ENCODE measurements at places on chromosomes 12 and 14. TPM values are rescaled to one million over a fixed set of nuclear protein-coding genes. Genes with fewer than 3 reads are reported as not detected.
A peak's percentile ranks its signal among the peaks of the same experiment; 100 is the strongest.

FBXO21 gene
- 54.6 TPM for total RNA-seq

LBHD2 gene
- total RNA-seq, result not detected

AQP2 gene
- not detected for total RNA-seq

CLEC4C gene
- total RNA-seq, result not detected

KRT85 gene
- not detected for total RNA-seq

- no peak overlapping the region for H3K4me3 ChIP-seq
- H3K27me3 ChIP-seq, result no peaks in the 10 kb centered on the region
- H3K36me3 ChIP-seq, result peaks cover 99% of the 10 kb centered on the region
- DNase-seq, result no peak
Measured at GRCh38 chr12:119676573-119676972, 8.6 kb downstream of the PRKAB1 start.

- H3K36me3 ChIP-seq, result no peaks in the 10 kb centered on the region
- peak overlapping the region; percentile 77 for H3K4me3 ChIP-seq
- DNase-seq, result no peak
- no peak overlapping the region for H3K27ac ChIP-seq
- no peaks in the 10 kb centered on the region for H3K27me3 ChIP-seq
Measured at GRCh38 chr12:30794591-30795409, 40.0 kb upstream of the CAPRIN2 start.

DNA sequence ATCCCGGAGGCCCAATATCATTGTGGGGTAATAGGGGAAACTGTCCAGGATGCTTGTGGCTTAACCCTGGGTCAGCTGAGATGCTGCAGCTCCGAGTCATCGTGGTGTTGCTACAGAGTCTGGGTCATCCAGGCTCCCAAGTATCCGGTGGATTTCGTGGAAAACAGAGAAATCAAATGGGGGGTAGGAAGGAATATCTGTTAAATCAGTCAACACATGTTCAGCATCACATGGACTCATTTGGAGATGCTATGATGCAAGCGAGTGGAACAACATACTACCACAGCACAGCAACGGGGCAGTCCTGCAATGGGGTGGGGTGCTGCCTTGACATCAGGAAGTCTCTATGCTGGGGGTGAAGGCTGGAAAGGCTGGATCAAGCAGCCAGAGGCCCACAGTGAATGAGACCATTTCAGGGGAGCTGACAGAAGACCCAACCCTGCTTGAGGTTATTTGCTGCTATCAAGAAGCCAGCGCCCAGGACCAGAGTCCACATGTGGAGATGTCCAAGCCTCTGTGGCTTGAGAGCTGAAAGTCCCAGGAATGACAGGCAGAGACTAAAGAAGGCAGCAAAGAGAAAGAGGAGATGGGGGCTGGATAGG is 22.9 kb downstream of the VDR start:
- peaks cover 8% of the 10 kb centered on the region for H3K27me3 ChIP-seq
- no peak overlapping the region for H3K4me3 ChIP-seq
- no peaks in the 10 kb centered on the region for H3K4me1 ChIP-seq
- H3K36me3 ChIP-seq, result no peaks in the 10 kb centered on the region
- H3K27ac ChIP-seq, result no peak overlapping the region

DNA sequence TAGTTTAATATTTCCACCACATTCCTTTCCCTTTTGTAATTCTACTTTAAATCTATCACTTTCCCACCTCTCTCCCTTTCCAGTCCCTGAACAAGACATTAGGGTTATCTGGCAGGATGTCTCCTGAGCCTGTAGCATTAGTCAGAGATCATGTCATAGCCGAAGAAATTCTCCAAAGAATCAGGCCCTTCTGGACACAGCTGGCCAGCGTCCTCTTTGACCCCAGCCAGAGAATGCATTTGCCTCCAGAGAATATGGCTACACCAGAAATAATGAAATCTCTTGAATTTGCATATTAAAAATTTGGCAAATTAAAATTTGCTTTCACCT is 56.7 kb downstream of the NTF3 start:
- H3K36me3 ChIP-seq, result no peaks in the 10 kb centered on the region
- H3K27ac ChIP-seq, result no peak overlapping the region
- no peak for DNase-seq
- peaks cover 7% of the 10 kb centered on the region for H3K27me3 ChIP-seq

GRCh38 chr12:15837141-15837790 is 44.9 kb upstream of the STRAP start:
- H3K27ac ChIP-seq, result no peak overlapping the region
- H3K4me3 ChIP-seq, result no peak overlapping the region
- no peak for DNase-seq
- H3K27me3 ChIP-seq, result no peaks in the 10 kb centered on the region

DNA sequence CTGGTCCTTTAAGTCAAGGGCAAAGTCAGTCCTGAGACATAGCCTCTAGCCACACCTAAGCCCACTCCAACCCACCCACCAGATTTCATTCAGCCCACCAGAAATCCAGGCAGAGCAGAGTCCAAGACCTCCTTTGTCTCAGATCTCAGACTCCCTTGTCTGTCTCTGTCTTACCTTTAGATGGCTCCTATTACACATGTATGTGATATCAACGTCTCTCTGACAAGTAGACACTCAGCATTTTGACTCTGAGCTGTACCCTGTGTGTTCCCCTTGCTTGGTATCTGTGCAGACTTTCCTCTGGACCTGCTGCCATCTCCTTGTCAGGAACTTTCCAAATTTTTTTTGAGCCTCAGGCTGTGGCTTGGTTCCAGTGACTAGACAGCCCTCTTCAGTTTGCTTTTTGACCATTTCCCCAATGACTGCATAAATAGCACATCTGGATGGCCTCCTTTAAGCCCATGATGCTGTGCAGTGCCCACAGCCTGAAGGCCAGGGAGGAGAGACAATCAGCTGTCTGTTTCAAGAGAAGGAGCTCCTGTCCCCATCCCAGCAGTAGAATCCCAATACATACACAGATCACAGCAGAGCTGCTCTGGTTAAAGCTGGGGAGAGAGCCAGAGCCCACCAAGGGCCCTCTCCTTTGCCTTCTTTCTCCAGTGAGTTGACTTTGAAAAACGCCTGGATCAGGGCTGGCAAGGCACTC is 7.0 kb downstream of the POU6F1 start:
- no peak for DNase-seq
- no peak overlapping the region for H3K4me3 ChIP-seq
- H3K27ac ChIP-seq, result no peak overlapping the region
- no peaks in the 10 kb centered on the region for H3K36me3 ChIP-seq

- peak overlapping the region; percentile 95 for H3K4me3 ChIP-seq
- H3K4me1 ChIP-seq, result no peaks in the 10 kb centered on the region
- no peak overlapping the region for H3K27ac ChIP-seq
Measured at GRCh38 chr12:58916921-58917511, 3.3 kb downstream of the LRIG3 start.

DNA sequence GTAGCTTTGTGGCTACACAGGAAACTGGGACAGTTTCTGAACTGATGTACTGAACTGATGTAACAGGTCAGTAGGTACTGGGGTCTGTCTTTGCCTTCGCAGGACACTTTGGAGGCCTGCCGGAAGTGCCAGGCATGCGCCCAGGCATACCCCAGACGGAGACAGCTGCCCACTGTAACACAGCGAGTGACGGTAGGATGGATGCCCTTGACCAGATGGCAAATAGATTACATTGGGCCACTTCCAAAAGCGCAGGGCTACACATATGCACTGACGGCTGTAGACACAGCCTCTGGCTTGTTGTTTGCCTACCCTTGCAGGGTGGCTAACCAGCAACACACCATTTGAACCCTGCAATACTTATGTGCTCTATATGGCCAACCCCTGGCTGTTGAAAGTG is 94.1 kb upstream of the TMPO start:
- no peak for DNase-seq
- no peak overlapping the region for H3K4me3 ChIP-seq
- H3K27ac ChIP-seq, result no peak overlapping the region
- peaks cover 6% of the 10 kb centered on the region for H3K4me1 ChIP-seq
- no peaks in the 10 kb centered on the region for H3K27me3 ChIP-seq
- H3K36me3 ChIP-seq, result no peaks in the 10 kb centered on the region

DNA sequence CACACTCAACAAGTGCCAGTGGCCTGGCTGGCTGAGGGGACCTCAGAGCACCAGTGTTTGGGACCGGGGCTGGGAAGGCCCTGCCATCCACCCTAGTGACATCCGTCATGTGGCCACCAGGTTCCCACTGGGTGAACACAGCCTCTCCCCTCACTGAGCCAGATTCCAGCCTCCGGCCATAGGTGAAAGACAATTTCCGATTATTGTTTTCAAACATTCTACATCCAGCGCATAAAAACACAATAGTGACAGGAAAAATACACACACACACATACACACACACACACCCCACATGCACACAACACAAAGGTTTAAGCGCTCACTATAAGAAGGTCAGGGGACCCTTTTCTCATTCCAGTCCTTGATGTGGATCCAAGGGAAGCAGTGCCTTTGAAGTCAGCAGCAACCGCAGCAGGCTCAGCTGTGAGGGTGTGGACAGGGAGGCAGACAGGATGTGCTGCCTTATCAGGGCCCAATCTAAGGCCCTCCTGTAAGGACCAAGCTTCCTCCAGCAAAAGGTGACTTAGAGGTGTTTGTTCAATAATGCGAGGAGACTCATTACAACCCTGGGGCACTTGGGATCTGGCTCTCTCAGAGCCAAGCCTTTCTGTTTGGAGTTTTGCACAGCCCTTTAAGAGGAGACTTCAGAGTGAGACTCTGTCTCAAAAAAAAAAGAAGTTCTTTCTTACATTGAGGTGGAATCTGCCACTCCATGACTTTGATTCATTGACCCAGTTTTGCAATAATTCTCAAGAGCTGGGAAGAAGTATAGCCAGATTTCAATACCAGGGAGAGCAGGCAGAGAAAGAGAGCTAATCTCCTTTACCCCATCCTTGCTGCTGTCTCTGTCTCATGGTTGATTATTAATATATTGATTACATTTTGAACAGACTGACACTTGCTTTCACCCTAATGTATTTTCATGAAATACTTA is 227.8 kb downstream of the ZFP36L1 start:
- DNase-seq, result no peak
- no peaks in the 10 kb centered on the region for H3K36me3 ChIP-seq
- peaks cover 9% of the 10 kb centered on the region for H3K4me1 ChIP-seq

DNA sequence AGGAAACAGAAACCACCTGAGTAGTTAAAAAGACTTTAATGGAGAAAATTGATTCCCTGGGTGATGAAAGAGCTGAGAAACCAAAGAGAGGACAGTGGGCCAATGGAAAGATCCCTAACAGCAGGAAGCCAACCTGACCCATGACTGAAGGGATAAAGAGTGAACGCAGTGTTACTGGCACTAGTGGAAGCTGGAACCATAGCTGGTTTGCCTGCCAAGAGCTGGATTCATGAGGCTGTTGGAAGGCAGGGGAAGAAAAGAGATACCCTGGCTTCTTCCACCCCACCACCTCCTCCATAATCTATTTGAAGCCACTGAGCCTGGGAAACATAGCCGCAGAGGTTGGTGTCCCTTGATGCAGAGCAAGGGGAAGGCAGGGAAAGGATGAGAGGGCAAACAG is 125.5 kb upstream of the PRKD1 start:
- H3K4me3 ChIP-seq, result no peak overlapping the region
- no peaks in the 10 kb centered on the region for H3K4me1 ChIP-seq
- no peaks in the 10 kb centered on the region for H3K36me3 ChIP-seq

DNA sequence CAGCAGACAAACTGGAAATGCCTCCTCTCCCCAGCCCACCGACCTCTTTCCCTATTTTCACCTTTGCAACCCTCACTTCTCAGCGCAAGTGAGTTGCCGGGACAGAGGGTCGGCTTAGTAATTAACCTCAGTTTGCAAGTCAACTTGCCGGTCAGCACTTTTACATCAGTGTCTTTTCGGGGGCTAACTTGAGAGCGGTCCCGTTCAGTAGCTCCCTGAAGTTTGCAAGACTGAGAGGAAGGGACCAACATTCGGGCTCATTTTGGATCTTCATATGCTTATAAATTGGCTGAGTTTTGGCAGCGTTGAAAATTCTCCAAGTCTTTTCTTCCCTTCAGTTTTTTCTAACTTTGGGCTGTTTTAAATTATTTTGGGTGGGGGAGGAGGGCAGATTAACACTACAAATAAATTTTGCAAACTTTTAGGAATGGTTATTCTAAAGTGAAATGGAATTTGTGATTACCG is 846 bp downstream of the BRMS1L start:
- peaks cover 8% of the 10 kb centered on the region for H3K36me3 ChIP-seq
- peak overlapping the region; percentile 49 for H3K27ac ChIP-seq
- H3K4me3 ChIP-seq, result peak overlapping the region; percentile 100

Measured in endodermal cell (in vitro differentiated cells).